ENCODE measurements at places on chromosomes 7 and 10.

DNA sequence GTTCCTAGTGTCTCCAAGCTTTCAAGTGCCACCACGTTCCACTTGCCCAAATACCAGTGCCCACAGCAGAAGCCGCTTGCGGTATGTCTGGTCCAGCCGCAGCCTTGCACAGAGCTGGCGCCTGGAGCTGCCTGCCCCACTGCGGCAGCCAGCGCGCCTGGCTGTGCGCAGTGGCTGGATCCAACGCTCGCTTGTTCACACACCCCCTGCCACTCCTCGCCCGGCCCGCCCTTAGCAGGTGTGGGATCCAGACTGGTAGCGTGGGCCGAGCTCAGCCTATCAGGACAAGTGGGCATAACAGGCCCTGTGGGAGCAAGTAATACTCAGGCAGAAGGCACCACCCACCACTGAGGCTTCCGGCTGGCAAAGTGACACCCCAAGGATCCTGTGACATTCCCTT, 294.4 kb downstream of the GRM8 start:
- DNase-seq: no peak

DNA sequence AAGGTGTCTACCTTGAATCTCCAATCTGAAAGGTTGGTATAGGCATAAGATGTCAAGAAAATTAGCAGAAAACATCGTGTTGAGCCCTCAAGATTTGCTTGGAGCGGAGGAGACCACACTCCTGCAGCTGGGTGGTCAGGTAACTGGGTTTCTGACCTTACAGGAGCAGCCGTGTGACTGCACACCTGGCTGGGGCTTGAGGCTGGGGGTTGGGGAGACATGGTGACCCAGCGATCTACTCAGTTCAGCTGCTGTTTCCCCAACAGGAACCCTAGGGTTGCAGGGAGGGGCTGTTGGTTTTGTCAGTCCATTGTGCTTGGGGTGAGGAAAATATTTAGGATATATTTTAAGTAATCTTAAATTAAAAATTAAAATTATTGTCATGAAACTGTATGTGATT, 147.0 kb upstream of the ZNF32 start:
- DNase-seq: no peak

DNA sequence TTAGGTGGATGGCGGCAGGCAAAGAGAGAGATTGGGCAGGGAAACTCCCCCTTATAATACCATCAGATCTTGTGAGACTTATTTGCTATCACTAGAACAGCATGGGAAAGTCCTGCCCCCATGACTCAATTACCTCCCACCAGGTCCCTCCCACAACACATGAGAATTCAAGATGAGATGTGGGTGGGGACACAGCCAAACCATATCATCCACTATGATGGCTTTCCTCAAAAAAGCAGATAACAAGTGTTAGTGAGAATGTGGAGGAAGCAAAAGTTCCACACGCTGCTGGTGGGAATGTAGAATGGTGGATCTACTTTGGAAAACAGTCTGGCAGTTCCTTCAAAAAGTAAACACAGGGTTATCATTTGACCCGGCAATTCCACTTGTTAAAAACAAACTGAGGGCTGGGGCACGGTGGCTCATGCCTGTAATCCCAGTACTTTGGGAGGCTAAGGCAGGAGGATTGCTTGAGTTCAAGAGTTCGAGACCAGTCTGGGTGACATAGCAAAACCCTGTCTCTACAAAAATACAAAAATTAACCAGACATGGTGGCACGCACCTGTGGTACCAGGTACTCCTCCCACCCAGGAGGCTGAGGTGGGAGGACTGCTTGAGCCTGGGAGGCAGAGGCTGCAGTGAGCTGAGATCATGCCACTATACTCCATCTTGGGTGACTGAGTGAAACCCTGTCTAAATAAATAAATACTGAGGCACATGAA, 161.4 kb upstream of the EEPD1 start:
- DNase-seq: no peak

GRCh38 chr7:132709971-132710567, 133.8 kb upstream of the PLXNA4 start:
- DNase-seq: no peak

DNA sequence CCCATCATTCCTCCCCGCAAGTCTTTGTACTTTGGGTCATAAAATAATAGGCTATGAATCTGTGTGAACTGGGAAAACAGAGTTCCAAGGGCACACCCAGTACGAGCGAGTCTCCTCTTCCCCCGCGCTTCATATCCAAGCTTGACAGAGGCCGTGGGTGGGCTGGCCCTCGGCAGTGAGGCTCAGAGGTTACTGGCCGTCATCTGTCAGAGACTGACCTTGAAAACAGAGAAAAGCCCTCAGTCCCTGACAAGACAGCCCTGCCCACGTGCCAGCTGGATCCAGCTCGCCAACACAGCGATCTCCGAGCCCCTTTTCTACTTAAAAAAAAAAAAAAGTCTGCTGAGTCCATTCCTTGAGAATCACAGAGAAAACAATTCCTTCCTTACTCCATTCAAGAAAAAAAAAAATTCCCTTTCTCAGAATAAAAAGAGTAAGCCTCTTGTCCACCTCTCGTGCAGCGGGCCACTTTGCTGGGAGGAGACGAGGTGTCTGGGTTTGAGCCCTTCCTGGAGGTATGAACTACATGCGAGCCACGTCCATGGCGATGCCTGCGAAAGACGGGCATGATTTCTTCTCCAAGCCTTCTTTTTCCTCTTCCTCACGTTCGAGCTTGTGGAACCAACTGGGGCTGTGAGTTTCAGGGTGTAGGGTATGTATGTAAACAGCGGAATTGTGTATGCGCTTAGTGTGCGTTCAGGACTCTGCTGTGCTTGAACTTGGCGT, 744 bp upstream of the BICC1 start:
- no peak for DNase-seq

DNA sequence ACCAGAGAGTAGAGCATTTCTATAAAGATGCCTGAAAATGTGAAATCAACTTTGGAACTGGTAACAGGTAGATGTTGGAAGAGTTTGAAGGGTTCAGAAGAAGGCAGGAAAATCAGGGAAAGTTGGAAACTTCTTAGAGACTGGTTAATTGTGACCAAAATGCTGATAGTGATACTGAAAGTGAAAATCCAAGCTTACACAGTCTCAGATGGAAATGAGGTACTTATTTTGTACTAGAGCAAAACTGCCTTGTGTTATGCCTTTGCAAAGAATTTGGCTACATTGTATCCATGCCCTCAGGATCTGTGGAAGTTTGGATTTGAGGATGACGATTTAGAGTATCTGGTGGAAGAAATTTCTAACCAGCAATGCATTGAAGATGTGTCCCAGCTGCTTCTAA, 430.6 kb upstream of the KCND2 start:
- DNase-seq: no peak

DNA sequence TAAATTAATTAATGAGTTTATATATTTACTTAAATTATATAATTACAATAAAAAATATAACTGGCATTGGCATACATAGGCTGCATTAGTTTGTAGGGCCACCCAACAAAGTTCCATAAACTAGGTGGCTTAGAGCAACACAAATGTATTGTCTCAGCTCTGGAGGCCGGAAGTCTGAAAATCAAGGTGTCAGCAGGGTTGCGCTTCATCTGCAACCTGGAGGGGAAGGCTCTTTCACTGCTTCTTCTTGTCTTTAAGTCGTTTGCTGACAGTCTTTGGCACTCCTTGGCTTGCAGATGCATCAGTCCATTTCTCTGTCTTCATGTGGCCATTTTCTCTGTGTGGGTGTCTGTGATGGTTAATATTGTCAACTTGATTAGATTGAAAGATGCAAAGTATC, 6.1 kb upstream of the BLVRA start:
- DNase-seq: no peak

DNA sequence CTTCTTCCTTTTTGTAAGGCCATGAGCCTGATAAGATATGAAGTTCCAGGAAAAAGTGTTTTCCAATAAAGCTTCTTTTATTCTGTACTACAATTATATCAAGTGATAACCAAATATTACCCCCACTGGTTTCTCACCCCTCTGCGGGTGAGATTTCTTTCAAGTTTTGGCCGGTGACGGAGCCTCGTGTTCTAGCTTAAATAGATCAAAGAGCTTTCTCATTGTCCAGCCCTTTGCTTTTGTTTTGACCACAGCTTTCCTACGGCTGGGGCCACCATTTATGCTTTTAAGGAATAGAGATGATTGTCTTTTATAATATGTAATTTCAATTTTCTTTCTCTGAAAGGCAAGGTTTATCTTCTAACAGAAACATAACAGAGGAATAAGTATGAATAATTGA, 196.7 kb upstream of the MTPN start:
- DNase-seq: no peak

DNA sequence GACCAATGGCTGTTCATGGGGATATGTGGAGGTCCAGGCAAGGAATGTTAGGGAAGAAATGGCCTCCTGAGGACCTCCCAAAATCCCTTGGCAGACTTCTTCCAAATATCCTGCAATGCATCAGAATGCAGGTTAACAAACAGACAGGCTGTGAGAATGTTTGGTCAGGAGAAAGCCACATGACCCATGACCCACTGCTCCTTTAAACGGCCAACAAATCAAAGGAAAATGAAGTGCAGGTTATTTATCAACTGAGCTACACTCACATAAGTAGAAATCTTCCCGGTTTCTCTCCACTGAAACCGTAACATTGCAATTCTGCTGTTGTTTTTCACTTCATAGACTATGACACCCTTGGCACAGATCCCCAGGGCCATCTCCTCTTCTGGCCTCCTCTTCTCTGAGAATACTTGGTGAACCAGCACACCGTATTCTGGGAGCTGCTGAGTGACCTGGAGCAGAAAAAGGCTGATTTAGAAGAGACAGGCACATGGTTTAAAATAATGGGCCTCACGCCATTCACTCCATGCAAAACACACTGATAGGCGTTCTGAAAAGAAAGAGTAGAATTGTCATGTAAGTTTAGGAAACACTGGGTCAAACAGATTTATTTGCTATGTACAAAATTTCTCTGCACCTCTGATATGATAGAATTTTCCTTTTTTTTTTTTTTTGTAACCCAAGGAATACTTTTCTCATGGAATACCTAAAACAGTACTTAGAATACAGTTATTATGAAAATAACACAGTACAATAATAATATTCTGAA, 67.8 kb downstream of the FRMPD2 start:
- DNase-seq: no peak

DNA sequence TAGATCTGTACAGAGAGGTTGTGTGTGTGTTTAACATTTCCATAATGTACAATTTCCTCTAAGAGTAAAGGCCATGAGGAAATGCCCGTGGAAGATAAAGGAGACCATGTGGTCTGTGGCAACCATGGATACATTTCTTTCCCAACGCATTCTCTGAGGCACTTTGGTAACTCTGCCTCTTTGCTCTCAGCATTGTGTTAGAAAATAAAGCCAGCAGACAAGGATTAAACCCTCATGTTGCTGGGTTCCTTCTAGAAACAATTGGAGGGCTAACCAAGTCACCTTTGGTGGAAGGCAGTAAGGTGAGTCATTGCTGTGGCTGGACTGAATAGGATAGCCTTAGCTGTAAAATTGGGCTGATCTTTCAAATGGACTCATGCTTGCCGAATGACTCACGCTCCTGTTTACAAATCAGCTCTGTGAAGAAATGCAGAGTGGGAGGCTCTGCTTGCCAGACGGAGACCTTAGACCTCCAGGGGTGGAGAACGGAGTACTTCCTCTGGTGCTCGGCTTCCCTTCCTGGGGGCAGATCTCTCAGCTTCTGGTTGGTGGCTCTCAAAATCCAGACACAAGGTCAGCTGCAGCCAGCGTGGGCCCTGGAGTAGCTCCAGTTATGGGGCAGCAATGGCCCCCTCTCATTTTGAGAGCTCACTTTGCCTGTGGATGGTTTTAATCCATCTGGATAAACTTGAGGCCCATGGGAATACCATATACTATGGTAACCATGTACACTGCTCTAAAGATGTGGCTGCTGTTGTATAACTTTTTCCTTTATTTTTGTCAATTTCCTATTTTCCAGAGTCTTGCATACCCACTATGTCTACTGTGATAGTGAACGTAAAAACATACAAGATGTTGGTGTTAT, 137.3 kb downstream of the TCF7L2 start:
- no peak for DNase-seq

- no peak for DNase-seq
Measured at GRCh38 chr7:43926798-43927123, 525 bp downstream of the UBE2D4 start.

DNA sequence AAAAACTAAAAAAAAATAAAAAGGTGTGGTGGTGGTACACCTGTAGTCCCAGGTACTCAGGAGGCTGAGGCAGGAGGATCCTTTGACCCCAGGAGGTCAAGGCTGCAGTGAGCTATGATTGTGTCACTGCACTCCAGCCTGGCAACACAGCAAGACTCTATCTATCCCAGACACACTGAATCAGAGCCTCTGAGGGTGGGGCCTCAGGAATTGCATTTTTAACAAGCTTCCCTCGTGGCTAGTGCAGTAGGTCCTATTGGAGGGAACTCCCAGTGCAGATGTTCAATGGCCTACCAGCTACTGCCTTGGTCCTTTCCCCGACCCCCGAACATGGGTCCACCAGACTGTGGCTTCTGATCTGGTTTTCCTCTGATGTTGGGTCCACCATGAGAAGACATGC, 14.9 kb downstream of the STRA8 start:
- no peak for DNase-seq

- DNase-seq: no peak
Measured at GRCh38 chr7:99089914-99090629, 53.8 kb downstream of the SMURF1 start.

- DNase-seq: no peak
Measured at GRCh38 chr10:34029455-34029854, 695.0 kb upstream of the NRP1 start.

GRCh38 chr10:78849115-78849514, 219.7 kb upstream of the ZMIZ1 start:
- no peak for DNase-seq

GRCh38 chr10:1535301-1535965, 201.9 kb downstream of the ADARB2 start:
- no peak for DNase-seq

DNA sequence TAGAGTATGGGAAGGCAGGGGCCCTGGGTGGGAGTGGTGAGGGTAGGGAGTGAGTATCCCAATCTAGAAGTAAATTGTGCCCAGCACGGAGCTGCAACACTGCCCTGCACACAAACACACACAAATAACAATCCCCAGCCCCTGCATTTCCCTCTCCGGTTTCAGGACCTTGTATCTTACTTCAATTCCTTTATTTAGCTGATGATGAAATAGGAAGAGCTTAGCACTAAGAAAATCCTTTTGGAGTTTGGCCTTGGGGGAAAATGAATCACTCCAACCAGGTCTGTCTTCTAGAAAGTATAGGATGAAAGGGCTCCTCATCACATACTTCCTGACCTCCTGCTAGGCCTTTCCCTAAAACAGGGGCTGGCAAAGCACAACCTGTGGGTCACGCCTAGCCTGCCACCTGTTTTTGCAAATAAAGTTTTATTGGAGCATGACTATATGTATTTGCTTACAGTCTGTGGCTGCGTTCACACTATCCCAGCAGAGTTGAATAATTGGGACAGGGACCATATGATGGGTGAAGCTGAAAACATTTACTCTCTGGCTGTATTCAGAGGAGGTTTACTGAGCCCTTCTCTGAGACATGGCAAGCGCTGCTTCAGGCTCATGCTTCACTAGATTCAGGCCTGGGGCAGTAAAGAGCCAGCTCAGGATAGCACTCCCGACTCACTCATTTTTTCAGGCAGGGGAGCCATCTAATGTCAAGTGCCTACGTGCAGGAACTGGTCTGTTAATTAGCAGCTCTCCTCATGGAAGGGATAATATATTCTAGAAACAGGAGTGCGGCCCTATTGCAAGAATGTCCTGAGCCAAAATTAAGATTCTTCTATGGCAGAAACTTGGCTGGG, 111.0 kb downstream of the EGFR start:
- no peak for DNase-seq
